Esophagus squamous epithelium (tissue), 5 donors: ENCODE measurements at places on chromosomes 2 and 18. TPM values are rescaled to one million over a fixed set of nuclear protein-coding genes. Genes with fewer than 3 reads are reported as not detected.

Gene FEV
- not detected for total RNA-seq

Gene ADAM17
- total RNA-seq = 38.9 TPM

Gene NPHP1
- total RNA-seq = 0.57 TPM

Gene CRYBA2
- not detected for total RNA-seq

Gene RPRM
- total RNA-seq = not detected

Gene MBOAT2
- 76.7 TPM for total RNA-seq

Gene HOXD4
- not detected for total RNA-seq

Gene PDE11A
- 0.12 TPM for total RNA-seq

Gene NR4A2
- total RNA-seq = 0.95 TPM

- H3K27ac ChIP-seq = no peak overlapping the region
- no peaks in the 10 kb centered on the region for H3K27me3 ChIP-seq
- no peaks in the 10 kb centered on the region for H3K36me3 ChIP-seq
- H3K4me1 ChIP-seq = no peaks in the 10 kb centered on the region
Measured at GRCh38 chr18:76997951-76998808, 134.4 kb downstream of the MBP start.

GRCh38 chr2:194750926-194751325, 906.1 kb upstream of the SLC39A10 start:
- H3K36me3 ChIP-seq = no peaks in the 10 kb centered on the region
- no peak overlapping the region for H3K27ac ChIP-seq
- H3K4me3 ChIP-seq = no peak overlapping the region
- no peaks in the 10 kb centered on the region for H3K4me1 ChIP-seq

DNA sequence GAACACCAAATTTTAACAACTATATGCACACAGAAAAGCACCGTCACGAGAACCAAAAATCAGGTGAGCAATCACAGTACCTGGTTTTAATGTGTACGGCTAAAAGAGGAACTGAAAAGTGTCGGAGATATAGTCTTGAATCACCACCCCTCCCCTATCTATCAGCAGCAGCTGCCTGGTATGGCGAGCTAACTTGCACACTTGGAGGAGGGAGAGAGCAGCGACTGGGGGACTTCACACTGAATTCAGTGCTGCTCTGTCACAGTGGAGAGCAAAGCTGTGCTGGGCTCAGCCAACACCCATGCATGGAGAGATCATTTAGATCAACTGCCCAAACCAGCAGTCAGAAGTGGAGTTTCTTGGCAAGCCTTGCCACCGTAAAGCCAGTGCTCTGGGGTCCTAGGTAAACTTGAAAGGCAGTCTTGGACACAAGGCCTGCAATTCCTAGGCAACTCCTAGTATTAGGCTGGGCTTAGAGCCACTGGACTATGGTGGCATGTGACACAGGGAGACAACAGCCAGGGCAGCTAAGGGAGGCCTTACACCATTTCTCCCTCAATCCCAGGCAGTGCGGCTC, 89.2 kb upstream of the CD226 start:
- no peak for DNase-seq
- H3K36me3 ChIP-seq = no peaks in the 10 kb centered on the region
- H3K4me1 ChIP-seq = no peaks in the 10 kb centered on the region
- H3K27me3 ChIP-seq = no peaks in the 10 kb centered on the region
- H3K27ac ChIP-seq = no peak overlapping the region

DNA sequence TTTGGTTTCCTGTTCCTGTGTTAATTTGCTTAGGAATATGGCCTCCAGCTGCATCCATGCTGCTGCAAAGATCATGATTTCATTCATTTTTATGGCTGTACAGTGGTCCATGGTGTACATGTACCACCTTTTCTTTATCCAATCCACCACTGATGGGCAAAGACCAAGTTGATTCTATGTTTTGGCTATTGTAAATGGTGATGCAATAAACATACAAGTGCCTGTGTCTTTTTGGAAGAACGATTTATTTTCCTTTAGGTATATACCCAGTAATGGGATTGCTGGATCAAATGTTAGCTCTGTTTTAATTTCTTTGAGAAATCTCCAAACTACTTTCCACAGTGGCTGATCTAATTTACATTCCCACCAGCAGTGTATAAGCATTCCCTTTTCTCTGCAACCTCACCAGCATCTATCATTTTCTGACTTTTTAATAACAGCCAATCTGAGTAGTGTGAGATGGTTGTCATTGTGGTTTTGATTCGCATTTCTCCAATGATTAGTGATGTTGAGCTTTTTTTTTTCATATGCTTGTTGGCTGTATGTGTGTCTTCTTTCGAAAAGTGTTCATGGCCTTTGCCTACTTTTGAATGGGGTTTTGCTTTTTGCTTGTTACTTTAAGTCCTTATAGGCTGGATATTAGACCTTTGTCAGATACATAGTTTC, 19.4 kb downstream of the EXOC6B start:
- H3K27ac ChIP-seq = no peak overlapping the region
- no peaks in the 10 kb centered on the region for H3K4me1 ChIP-seq
- no peak overlapping the region for H3K4me3 ChIP-seq
- H3K36me3 ChIP-seq = no peaks in the 10 kb centered on the region
- no peaks in the 10 kb centered on the region for H3K27me3 ChIP-seq

- no peak for DNase-seq
- no peak overlapping the region for H3K27ac ChIP-seq
- peaks cover 6% of the 10 kb centered on the region for H3K4me1 ChIP-seq
- H3K4me3 ChIP-seq = no peak overlapping the region
- H3K27me3 ChIP-seq = no peaks in the 10 kb centered on the region
Measured at GRCh38 chr2:126966601-126967000, 67.9 kb downstream of the TEX51 start.

- H3K27ac ChIP-seq = no peak overlapping the region
- H3K36me3 ChIP-seq = no peaks in the 10 kb centered on the region
- DNase-seq = no peak
- no peak overlapping the region for H3K4me3 ChIP-seq
Measured at GRCh38 chr2:188367164-188367563, 75.5 kb downstream of the GULP1 start.
